Brain pericyte (primary cell): ENCODE measurements at places on chromosomes 4 and X.

DNA sequence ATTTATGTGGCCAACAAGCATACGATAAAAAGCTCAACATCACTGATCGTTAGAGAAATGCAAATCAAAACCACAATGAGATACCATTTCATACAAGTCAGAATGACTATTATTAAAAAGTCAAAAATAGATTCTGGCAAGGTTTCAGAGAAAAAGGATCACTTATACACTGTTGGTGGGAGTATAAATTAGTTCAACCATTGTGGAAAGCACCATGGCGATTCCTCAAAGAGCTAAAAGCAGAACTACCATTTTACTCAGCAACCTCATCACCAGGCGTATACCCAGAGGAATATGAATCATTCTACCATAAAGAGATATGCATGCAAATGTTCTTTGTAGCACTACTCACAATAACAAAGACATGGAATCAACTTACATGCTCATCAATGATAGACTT lies 478.7 kb upstream of the GALNTL6 start:
- no peak for DNase-seq

- DNase-seq, result no peak
Measured at GRCh38 chrX:41518841-41519220, 71.7 kb downstream of the NYX start.

GRCh38 chr4:70996018-70996360 lies 2.5 kb downstream of the DCK start:
- DNase-seq, result no peak

DNA sequence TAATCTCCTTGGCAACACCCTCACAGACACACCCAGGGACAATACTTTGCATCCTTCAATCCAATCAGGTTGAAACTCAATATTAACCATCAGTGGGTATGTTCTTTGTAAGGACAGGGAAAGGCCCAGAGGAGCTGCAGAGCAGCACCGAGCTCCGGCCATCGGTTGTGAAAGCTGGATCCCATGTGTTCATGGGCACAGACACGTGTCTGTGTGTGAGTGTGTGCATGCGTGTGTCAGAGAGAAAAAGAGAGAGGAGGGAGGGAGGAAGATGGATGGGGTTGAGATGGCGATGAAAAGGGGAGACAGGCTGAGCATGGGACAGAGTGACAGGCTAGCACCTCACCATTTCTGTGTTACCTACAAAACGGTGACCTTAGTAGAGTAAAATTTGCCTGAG lies 6.8 kb upstream of the BEND2 start:
- no peak for DNase-seq

DNA sequence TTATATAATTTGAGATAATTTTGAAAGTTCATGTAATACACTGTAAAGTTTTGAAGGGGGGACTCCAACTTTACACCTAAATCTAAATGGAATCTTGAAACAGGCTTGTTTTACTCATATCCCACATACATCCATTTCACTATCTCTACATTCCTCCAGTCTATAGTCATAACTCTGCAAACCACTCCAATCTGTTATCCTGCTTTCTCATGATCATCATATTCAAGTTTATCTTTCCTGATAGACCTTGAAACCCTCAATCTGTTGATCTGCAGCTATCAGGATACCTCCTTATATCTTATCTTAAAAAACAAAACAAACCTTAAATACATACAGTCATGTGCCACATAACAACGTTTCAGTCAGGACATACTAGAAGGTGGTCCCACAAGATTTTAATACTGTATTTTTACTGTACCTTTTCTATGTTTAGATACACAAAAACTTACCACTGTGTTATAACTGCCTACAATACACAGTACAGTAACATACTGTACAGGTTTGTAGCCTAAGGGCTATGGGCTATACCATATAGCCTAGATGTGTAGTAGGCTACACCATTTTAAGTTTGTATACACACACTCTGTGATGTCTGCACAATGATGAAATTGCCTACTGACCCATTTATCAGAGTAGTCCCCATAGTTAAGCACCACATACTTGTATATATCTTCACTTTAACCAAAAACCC lies 14.0 kb downstream of the CHIC2 start:
- no peak for DNase-seq

DNA sequence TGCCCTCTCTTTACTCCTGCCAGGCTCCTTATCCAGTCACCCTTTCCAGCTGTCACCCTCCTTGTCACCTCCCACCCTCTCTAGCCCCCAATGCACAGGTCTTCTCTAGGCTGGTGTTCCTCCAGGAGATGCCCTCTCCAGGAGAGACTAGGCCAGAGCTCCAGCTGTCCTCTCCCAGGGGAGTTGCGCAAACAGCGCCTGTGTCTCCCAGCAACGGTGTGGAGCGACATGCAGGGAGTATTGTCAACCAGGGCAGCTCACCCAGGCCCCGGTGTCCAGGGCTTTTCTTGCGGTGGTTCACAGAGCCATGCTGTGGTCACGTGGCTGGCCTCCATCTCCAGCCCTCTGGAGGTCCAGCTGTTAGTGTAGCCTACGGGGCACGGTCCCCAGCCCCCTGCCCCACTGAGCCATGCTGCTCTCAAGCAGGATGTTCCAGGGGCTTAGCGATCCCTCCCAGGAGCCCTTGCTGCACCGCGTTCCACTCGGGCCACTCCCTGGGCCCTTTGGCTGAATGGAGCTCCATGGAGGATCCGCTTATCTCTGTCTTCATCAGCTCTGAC lies 34.8 kb downstream of the CCNQ start:
- DNase-seq, result no peak
